ENCODE measurements at places on chromosomes 7 and 10.

DNA sequence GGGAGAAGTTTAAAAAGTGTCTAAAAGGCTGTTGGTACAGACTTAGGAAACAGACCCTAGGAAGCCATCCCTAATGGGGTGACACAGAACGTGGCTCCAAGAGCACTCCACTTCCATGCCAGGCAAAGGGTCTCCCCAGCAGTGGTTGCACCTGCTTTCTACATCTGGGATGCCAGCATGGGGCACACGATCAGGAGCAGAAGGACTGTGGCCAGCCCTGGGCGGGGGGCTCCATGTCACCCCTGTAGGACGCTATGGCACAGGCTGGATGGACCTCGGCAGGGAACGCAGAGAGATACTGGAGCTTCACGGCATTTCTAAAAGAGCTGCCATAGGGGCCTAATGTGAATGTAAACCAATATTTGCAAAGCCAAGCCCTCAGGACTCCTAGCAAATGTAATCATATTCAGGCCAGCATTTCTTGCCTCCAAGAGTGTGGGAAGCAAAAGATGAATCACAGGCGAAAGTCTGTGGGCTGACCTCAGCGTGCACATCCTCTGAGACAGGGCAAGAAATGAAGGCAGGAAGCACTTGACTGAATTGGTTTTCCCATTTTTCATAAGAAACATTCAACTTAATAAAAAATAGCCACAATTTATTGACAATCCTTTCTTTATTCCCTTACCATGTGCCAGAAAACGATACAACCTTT lies 93.9 kb downstream of the ATXN7L1 start:
- DNase-seq: peak; percentile 62

- no peak for DNase-seq
Observed at GRCh38 chr10:9188022-9188810, 1133.7 kb downstream of the GATA3 start.

DNA sequence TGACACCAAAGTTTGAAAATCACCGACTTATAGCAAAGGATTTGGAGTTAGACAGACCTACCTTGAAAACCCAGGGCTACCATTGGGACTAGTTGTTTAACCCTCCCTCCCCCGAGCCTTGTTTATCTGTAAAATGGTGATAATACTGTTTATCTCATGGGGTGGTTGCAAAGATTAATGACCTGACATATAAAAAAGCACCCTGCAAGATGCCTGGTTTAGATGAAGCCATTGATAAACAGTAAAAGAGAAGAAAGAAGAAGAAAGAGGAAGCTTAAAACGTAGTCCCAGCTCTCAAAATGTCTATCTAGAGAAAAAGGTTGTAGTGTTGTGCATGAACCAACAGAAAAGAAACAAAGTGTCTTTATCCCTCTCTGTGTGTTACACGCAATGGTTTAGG lies 145.7 kb downstream of the FGFR2 start:
- DNase-seq: no peak

GRCh38 chr7:2099048-2099957 lies 133.4 kb downstream of the MAD1L1 start:
- DNase-seq: peak; percentile 10

DNA sequence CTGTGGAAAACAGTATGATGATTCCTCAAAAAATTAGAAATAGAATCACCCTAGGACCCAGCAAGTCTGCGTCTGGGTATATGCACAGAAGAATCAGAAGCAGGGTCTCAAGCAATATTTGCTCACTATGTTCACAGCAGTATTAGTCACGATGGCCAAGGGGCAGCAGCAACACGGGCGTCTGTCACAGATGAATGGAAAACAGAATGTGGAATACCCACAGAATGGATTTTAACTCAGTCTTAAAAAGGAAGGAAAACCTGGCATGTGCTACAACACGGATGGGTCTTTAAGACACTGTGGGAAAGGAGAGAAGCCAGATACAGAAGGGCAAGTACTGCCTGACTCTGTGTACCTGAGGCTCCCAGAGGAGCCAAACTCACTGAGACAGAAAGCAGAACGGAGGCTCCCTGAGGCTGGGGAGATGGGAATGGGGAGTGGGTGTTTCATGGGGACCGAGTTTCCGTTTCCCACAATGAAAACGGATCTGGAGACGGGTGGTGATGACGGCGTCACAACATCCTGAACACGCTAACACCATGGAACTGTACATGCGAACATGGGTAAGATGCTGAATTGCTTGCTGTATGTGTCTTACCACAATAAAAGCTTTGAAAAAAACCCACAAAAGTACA lies 36.7 kb upstream of the INPP5A start:
- no peak for DNase-seq

GRCh38 chr10:49220031-49220430 lies 31.8 kb upstream of the TMEM273 start:
- no peak for DNase-seq

DNA sequence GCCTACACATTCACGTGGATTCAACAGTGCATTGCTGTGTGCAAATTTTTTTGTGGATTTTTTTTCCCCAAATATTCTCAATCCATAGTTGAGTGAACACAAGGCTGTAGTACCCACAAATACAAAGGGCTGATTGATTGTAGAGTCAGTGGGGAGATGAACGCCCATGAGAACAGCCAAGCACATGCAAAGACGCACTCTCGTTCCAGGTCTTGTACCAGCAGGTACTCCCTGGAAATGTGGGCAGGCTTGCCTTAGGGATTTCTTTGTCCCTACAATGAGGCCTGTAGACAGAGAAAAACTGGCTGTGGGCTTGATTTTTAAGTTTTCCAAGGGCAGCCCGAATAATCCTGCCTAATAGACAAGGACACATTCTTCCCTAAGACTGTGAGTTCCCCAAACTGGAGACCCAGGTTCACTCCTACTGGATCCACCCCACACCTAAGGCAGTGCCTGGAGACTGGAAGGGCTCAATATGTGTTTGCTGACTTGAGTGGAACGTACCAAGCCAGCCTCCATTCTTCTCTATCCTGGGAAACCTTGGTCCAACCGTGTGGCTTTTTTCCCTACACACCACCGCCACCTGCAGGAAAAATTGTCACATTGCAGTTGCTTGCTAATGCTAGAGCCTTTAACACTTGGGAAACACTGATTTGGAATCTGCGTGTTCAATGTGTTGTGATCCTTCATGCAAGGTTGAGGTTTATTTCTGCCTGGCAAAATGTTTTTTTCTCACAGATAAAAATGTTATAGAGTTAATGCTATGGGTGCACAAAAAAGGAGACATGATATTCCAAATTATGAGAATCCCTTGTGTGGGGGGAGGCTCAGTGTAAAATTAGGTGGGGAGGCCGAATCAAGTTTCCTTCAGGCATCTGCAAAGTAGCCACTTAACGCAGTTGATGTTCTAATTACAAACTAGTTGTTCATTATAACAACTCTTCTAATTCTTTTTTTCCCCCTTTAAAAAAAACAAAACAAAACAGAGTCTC lies 49.3 kb downstream of the PPP1R17 start:
- DNase-seq: peak; percentile 32

GRCh38 chr7:142496545-142496991 lies 238.7 kb upstream of the PRSS58 start:
- peak; percentile 27 for DNase-seq

GRCh38 chr10:6581778-6582228 lies 1.7 kb upstream of the PRKCQ start:
- DNase-seq: peak; percentile 63

GRCh38 chr10:31749981-31750840 lies 178.4 kb downstream of the ARHGAP12 start:
- DNase-seq: no peak

DNA sequence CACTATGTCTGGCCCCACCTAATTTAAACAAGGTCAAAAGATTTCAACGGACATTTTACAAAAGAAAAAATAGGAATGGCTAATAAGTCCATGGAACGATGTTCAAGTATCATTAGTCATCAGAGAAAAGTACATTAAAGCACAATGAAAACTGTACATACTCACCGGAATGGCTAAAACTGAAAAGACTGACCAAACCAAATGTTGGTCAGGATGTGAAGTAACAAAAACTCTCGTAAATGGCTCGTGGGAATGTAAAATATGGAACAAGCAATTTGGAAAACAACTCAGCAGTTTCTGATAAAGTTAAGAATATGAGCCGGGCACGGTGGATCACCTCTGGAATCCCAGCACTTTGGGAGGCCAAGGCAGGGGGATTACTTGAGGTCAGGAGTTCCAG lies 65.7 kb upstream of the PARD3 start:
- DNase-seq: no peak

DNA sequence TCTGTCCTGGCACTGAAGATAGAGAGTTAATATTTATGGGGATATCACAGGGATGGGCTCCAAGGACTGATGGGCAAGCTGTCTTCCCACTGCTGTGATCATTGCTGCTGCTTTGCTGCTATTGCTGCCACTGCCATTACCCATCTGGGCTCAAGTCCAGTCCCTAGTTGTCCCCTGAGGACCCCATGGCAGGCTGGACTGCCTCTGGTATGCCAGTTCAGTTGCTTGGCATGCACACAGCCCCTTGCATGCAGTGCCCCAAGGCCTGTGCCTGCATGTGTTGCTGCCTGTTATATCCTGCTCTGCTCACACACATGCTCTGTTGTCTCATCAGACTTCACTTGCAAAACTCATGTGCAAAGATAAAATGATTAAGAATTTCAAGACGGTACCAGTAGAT lies 109.5 kb downstream of the ADRA2A start:
- no peak for DNase-seq

DNA sequence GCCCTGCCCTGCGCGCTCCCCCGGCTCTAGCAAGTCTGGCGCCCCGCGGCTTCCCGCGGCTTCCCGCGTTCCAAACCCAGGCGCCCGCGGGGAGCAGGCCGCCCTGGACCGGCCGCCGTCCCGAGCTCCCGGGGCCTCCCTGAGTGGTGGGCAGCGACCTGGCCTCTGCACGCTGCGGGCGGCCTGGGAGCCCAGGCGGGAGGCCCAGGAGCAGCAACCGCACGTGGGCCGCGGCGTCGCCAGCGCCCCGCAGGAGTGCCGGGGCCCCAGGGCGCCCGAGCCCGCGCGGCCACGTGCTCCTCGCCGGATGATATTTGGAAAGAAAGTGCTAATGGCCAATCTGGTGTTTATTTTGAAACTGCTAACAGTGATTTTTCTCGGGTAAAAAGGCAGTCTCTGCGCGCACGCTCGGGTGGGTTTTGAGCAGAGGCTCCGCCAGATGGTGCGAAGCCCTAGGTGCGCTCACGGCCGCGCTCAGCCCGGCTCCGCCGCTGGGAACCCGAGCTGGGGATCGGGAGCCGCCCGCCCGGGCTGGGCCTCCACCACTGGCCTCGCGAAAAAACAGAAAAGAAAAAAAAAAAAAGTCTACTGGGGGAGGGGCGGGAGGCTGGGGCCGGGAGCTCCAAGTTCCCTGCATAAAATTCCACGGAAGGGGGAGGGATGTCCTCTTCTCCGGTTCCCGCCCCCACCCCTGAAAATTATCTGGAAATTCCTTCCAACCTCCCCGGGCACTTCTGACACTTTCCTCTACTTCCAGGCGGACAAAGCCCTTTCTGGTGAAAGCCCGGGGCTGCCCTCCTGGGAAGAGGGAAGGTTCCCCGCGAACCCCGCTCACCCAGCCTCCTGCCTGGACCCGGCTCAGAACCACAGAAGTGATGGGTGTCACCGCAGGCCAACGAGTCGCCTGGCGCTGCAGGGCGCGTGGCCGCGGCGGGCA lies 4.3 kb downstream of the EBF3 start:
- DNase-seq: no peak

DNA sequence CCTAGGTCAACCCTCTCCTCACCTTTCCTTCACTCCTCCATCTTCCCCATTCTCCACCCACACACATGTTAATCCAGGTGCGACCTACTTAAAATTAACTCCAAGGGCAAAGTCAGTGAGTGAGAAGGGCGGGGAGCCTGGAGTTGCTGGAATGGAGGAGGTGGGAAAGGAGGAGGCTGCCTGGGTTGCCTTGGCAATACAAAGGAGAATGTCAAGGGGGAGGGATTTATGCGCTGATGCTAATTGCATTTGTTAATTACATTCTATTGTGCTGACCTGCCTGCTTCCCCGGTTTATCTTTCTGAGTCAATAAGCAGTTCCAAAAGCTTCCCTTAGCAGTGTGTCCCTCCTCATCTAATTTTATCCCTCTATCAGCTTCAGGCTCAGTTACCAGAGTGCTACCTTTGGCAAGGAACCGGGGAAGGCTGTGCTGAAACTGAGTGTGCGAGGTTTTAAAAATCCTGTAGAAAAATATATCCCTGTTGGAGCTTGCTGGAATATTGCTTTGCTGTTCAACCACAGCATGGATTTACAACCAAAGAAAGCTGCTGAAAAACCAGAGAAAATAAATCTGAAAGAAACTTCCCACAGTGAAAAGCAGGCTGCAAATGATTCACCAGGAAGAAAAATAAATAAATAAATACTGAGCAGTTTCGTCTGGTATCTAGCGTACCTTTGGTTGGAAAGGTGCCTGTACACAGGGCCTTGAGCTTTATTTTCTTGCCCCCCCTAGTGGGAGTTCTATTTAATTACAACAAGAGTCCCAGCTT lies 113.2 kb upstream of the DGKB start:
- peak; percentile 41 for DNase-seq

DNA sequence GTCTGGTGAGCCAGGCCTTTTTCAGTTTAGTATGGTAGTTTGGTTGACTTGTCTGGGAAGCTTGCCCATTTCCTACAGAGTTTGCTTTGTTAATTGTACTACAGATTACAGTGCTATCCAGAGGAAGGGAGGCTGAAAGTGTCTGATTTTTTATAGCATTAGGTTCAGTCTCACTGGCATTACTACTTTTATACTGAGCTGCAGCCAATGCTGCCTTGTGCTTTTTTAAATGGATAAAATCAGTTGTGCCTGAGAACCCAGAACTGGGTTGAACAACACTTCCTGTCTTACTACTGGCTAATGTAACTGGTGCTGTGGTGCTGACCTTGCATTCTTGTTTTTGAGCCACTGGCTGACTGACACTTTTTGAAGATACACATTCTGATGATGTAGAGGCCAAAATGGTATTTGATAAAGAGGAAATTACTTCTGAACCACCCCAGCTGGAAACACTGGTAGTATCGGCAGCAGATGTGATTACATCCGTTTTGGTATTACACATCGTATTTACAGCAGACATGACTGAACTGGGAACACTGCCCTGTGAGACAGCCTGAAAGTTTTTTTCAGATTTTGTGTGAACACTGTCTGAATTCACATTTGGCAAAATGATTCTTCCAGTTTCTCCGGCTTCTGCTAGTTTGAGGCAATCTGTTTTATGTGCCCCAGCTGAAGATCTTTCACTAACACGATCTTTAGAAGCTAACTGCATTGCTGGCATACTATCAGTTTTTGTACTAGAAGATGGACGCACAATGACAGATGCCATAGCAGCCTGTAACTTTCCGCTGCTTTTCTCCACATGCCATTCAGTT lies 74.1 kb downstream of the NRBF2 start:
- no peak for DNase-seq

GRCh38 chr7:25726781-25727311 lies 425.2 kb upstream of the NFE2L3 start:
- DNase-seq: no peak
